Suppressor macrophage treated with lipopolysaccharide for 4 hours (primary cell): ENCODE measurements at places on chromosomes 1 and 21.

DNA sequence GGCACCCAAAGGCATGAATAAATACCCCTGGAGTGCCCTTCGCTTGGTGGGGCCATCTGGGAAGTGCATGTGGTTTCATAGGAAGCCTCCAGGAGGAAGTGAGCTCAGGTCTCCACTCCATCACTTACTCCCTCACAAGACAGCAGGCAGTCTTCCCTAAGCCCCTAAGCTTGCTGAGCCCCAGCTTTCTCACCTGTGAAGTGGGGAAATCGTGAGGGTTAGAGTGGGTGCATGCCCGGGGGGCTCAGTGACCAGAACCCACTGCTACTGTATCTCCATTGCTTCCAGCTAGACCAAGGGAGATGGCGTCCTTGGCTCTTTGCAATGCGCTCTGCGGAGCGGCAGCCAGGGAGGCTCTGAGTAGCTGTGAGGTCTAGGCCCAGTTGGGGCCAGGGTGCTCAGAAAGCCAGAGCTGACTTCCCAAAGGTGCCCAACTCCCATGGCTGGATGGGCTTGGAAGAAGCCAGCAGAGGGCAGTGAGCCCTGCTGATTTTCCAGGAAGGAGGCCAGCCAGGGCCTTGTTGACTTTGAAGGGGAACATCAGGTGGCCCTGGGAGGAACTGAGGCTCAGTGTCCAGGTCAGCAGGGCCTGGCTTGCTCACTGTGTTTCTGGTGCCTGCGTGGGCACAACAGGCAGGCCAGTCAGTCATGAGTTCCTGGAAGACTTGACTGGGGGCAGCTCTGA, 27.3 kb downstream of the CDCP2 start:
- DNase-seq = peak; percentile 25

DNA sequence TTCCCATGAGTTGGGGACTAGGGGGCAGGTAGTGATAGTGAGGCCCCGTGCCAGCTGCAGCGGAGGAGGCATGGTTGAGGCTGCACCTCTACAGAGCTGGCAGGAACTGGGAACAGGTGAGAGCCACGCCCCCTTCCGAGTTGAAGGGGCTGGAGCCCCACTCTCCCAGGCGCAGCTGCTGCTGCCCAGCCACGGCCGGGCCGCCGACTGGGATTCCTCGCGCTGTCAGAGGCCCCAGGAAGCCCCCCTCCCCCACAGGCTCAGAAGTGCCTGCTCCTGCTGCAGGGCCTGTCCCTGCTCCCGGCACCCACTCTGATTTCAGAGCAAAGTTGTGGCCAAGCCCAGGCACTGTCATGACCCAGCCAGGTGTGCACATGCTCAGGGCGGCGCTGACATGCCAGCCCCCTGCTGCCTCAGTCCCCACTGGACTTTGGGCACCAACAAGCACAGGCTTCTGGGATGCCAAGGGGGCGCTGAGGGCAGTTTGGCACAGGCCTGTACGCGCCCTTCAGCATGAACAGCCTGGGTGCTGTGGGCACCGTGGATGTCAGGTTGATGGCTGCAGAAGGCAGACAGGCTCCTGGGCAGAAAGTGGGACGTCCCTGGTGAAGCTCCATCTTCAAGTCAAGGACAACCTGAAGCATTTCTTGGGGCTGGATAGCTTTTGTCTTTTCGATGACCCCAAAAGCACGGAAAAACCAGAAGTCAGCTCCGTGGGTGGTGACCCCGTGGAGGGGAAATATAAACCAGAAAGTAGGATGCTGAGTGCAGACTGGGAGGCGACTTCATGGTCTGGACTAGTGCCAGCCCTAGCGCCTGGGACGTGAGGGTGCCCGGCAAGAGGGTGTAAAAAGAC, 121.5 kb downstream of the SIM2 start:
- DNase-seq = no peak

DNA sequence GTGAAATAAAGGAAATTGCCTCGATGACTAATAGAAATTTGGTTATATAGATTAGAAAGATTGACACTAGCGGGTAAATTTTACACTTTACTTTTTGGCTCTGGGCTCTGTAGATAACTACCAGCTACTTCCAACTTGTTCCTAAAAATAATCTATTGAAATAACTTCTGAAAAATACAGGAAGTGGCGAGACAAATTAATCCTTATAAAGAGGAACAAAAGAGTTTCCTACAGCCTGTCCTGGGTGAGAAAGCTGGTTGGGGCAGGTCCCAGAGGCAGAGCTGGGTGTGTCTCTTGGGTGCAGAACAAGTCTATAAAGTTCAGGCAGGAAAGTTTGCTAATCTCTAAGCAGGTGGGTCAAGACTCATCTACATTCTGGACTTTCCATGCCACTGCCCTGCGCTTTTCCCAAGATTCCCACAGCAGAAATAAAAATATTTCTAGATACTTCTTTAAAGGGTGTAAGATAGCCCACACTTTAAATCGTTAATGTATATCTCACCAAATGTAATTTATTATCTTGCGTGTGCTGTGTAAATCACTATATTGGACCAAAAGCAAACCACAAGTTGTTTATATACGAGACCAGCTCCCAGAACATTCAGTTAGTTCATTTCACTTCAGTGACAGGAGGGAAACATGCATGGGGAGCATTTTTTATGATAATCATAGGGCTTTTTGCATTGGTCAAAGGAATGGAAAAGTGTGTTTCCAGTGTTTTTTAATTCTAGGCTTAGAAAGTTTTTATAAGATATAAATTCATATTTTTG, 70.1 kb upstream of the NRIP1 start:
- DNase-seq = peak; percentile 51

- no peak for DNase-seq
Measured at GRCh38 chr21:33395891-33396331, 7.3 kb upstream of the IFNGR2 start.

DNA sequence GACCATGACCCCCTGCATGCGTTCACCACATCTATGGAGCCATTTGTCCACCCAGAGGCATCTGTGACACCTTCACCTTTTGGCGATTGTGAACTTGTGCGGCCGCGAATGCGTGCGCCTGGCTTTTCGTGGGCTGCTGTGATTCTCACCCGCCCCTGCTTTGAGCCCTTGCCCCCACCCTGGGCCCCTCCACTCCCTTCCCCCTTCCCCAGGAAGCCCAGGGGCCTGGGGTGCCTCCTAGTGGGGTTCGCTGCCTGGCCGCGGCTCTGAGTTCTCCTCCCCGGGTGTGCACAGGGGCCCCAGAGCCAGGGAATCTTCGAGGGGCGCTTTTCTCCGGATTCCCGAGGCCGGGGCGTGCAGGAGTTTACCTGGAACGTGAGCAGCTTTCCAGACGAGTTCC, 97.9 kb upstream of the ACTRT2 start:
- no peak for DNase-seq

DNA sequence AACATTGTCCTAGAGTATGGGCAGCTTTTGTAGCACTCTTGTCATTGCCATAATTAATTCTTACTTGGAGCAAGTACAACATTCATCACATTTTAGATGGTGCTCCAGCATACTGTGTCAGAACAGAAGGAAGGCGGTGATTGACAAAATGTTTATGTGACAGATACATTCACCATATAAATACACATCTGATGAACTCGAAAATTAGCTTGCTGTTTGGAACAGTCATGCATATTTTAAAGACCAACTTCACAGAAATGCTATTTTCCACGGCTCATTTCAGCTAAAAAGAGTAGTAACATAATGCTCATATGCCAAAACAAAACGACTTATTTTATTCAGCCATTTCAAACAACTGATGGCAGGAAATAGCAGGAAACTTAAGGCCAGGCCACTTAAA, 302.7 kb downstream of the MRPL39 start:
- DNase-seq = no peak

DNA sequence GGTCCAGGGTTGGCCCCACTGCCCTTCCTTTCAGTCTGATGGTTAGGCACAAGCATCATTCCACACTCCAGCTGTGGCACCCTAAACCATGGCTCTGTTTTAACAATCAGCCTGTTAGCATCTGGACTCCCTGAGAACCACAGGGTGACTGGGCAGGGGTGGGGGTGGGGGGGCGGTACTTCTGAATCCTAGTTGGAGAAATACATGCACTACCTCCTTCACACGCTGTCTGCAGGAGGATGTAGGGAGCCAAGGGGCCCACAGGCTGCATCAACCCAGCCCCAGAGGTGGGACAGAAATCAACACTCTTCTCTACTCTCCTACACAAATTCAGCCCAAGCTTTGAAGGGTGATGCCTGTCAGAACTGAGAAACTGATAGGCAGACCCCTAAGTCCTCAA, 23.8 kb downstream of the DDX20 start:
- no peak for DNase-seq

DNA sequence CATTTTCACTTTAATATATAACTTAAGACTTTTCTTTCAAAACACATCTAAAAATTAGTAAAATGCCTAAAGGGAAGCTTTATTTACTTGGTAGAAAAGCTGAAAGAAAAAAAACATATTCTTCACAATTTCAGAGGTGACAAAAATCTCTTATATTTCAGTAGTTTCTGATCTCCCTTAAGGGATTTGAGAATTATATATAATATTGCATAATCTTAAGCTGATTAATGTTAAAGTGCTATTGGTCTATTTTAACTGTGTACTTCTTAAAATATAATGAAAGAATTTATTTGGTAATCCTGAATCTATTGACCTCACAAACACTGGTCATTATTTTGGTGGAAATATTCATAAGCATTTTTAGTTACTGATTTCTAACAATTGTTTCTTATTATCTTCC, 1.2 kb upstream of the VPS45 start:
- no peak for DNase-seq

- no peak for DNase-seq
Measured at GRCh38 chr21:30083225-30083945, 83.2 kb downstream of the CLDN17 start.

DNA sequence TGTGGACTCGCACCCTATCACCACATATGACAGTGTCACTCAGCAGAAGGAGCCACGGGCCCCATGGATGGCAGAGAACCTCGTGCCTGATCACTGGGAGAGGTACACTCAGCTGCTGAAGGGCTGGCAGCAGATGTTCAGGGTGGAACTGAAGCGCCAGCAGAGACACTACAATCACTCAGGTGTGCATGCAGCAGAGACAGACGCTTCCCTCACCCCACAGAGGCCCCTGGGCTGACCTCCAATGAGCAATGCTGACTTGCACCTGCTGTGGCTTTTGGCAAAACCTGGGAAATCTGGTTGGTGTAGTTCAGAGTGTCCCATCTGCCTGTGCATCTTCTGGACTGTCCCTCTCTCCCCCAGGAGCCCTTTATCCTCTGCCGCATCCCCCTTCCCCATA, 51.9 kb downstream of the KIAA1614 start:
- no peak for DNase-seq

DNA sequence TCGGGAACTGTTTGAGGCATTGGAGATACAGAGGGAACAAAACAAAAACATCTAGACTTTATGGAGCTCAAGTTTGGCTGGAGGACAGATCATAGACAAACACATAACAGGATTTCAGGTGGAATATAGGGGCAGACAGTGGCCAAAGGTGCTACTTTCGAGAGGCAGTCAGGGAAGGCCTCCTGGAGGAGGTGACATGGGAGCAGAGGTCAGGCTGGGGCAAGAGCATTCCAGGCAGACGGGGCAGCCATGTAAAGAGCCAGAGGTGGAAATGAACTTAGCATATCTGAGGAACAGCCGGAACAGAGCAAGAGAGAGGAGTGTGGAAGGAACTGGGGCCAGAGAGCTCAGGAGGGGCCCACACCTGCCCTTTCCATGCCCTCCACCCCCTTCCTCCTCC, 122.3 kb downstream of the DMRTB1 start:
- no peak for DNase-seq

- no peak for DNase-seq
Measured at GRCh38 chr1:12015001-12015491, 4.3 kb upstream of the MIIP start.

- DNase-seq = no peak
Measured at GRCh38 chr1:41455479-41456332, 28.8 kb downstream of the EDN2 start.

GRCh38 chr1:3257788-3258187, 188.8 kb downstream of the PRDM16 start:
- DNase-seq = no peak

DNA sequence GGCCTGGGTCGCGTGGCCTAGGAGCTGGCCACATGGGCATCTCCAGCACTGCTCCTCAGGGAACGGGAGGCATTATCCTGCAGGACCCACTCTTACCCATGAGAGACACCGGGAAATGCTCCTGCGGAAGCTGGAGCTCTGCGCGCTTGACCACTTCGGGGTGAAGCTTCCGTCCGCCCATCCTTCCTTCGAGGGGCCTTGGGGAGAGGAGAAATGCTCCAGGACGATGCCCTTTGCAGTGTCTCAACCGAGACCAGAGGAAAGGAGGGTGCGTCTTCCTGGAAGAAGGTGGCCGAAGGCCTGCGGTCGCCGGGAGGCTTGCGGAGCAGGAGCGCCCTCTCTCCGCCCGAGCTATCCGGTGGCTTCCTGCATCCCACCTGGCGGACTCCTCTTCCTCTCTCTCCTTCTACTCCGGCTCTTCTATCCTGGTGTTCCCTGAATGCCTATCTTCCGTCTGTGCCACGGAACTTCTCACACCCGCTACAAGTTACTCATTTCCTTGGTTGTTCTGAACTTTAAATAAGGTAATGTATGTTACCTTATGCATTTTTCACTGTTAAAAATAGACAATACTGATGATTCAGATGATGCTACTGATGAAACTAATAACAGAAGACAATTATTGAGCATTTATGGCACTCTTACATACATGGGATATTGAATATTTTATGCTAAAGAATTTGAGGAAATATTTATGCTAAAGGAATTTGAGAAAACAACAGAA, 91.4 kb downstream of the PRKAB2 start:
- no peak for DNase-seq

GRCh38 chr1:17355898-17356297, 16.1 kb upstream of the PADI6 start:
- DNase-seq = no peak

DNA sequence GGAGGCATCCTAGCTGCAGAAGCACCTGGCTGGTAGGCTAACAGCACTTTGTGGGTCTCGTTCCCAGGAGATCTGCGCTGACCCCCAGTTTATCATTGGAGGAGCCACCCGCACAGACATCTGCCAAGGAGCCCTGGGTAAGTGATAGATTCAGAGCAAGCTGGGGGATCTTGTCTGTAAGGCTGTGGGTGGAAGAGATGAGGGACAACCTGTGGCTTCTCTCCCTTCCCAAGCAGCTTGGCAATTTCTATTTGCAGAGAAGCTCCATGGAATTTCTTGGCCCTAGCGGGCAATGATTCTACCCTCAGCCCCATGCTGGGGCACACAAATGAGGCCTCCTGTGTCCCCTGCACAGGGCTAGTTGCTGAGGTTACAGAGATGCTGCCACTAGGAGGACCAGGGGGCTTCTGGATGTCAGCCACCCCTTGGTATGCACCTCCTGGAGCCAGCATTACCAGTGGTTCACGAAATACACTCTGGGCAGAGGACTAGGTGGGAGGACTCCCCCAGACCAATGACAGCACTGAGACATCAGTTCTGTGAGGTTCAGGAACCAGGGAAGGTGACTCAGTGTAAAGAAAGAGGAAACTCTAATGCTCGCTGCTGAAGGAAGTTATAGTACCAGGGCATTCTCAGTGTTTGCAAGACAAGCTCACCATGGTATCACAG, 5.5 kb downstream of the CAPN2 start:
- DNase-seq = peak; percentile 90

- peak; percentile 12 for DNase-seq
Measured at GRCh38 chr1:38962560-38962959, 20.9 kb upstream of the RHBDL2 start.
